Fibroblast of villous mesenchyme (primary cell): ENCODE measurements at places on chromosomes 1 and 21. TPM values are rescaled to one million over a fixed set of nuclear protein-coding genes. Genes with fewer than 3 reads are reported as not detected.

The CNR2 gene
- total RNA-seq: not detected in 2 replicates

The PLEKHN1 gene
- 1.7 and 1.9 TPM in 2 replicates for total RNA-seq

The FTCD gene
- total RNA-seq: under 0.01 and 0.43 TPM in 2 replicates

The IFNLR1 gene
- total RNA-seq: under 0.01 TPM in 1 of 2 replicates, not detected in the other

The GPR37L1 gene
- total RNA-seq: under 0.01 TPM in 1 of 2 replicates, not detected in the other

The S100A16 gene
- 159 and 206 TPM in 2 replicates for total RNA-seq

The CHI3L2 gene
- total RNA-seq: not detected in 2 replicates
